ENCODE measurements at places on chromosomes 3 and 15. TPM values are rescaled to one million over a fixed set of nuclear protein-coding genes. Genes with fewer than 3 reads are reported as not detected.

The FAM81A gene
- polyA plus RNA-seq, result 1.0 TPM

The TMCO5A gene
- polyA plus RNA-seq, result not detected

The RTP1 gene
- polyA plus RNA-seq, result not detected

The GRM2 gene
- polyA plus RNA-seq, result 0.09 TPM

The GABRR3 gene
- not detected for polyA plus RNA-seq

The CCDC12 gene
- 58.0 TPM for polyA plus RNA-seq

The GANC gene
- polyA plus RNA-seq, result 7.4 TPM

The GPR62 gene
- 0.34 TPM for polyA plus RNA-seq

The ST3GAL6 gene
- 22.8 TPM for polyA plus RNA-seq

The EPB42 gene
- polyA plus RNA-seq, result not detected

The USF3 gene
- polyA plus RNA-seq, result 6.3 TPM

The GOLGA6A gene
- not detected for polyA plus RNA-seq

The PLA2G4E gene
- 0.07 TPM for polyA plus RNA-seq

The EIF4E3 gene
- polyA plus RNA-seq, result 25.0 TPM

The TTC14 gene
- polyA plus RNA-seq, result 10.1 TPM

The GOLGA6C gene
- not detected for polyA plus RNA-seq

The CASR gene
- not detected for polyA plus RNA-seq

The PYGO1 gene
- 1.7 TPM for polyA plus RNA-seq

The EEF1AKMT4 gene
- polyA plus RNA-seq, result 1.7 TPM

The PLS1 gene
- polyA plus RNA-seq, result 0.66 TPM

The SV2B gene
- polyA plus RNA-seq, result 0.34 TPM

The GXYLT2 gene
- polyA plus RNA-seq, result 12.5 TPM

The SLC6A1 gene
- 3.0 TPM for polyA plus RNA-seq

The ZNF385D gene
- polyA plus RNA-seq, result 0.86 TPM

The USP8 gene
- 23.9 TPM for polyA plus RNA-seq

The TRH gene
- not detected for polyA plus RNA-seq

The STARD9 gene
- 8.6 TPM for polyA plus RNA-seq

The KLHL25 gene
- 4.1 TPM for polyA plus RNA-seq

The SUCLG2 gene
- polyA plus RNA-seq, result 50.6 TPM

The SNTN gene
- not detected for polyA plus RNA-seq

Measured in right cardiac atrium (tissue), 5 donors.